Muscle of arm (tissue), 14 donors: ENCODE measurements at places on chromosomes 3 and 15. TPM values are rescaled to one million over a fixed set of nuclear protein-coding genes. Genes with fewer than 3 reads are reported as not detected.

- DNase-seq = peak; percentile 47
Measured at GRCh38 chr3:84980011-84980410, 21.2 kb downstream of the CADM2 start.

Gene IGF2BP2
- 46.7 TPM for polyA plus RNA-seq

DNA sequence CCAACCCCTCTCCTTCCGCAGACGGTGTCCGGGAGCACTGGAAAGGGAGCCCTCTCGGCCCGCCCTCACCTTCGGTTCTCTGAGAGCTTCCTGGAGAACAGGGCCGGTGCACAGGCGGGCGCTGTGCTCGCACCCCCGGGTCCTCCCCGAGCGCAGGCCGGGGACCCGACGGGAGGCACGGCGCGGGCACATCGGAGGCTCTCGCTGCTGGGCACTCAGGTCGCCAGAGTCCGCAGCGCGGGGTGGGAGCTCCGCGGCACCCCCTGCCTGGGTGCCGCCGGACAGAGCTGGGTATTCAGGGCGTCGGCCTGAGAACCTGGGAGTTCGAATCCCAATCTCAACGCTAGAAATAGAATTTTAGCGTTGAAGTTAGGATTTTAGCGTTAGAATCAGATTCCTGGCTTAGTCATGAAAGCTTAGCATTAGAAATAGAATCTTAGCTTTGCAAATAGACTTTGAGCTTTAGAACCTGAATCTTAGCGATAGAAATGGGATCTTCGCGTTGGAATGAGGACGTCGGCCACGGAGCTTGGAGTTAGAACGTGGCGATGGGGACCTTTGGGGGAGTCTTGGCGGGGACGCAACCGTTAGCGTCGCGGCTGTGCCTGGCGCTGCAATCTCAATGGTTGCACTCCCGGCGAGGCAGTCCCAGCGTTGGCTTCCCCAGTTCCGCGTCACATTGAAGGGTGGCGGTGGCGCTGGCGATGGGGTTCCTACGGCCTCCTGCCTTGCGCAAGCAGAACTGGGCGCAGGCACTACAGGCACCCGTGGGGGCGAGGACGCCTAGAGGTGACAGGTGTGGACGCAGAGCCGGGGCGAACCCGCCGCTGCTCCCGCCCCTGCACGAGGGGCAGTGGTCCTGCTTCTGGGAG lies 549 bp downstream of the TRH start:
- no peak for DNase-seq

DNA sequence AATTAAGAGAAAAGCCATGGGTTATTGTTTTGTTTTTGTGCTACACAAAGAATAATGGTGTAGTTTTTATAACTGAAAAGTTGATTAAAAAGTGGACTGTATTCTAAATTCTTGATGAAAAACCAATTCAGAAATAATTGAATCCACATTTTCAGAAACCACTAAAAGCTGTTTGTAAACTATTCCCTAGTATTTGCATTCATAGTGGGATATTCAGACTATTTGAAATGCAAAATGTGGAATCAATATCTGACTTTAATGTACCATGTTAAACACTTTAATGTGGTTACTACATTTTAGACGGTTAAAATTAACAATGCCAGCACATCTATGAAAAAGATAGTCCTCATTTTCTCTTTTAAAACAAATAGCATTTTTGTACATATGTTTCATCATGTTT lies 104.6 kb downstream of the ZIC4 start:
- no peak for DNase-seq

- peak; percentile 94 for DNase-seq
Measured at GRCh38 chr3:196081834-196082618, at the start of gene TFRC. TSS of gene TFRC (minus strand) at chr3:196082090. CDS start at chr3:196077099, 4,991 bp downstream.

Gene LIPH
- polyA plus RNA-seq = 3.6 TPM

Gene P2RY13
- 1.2 TPM for polyA plus RNA-seq

DNA sequence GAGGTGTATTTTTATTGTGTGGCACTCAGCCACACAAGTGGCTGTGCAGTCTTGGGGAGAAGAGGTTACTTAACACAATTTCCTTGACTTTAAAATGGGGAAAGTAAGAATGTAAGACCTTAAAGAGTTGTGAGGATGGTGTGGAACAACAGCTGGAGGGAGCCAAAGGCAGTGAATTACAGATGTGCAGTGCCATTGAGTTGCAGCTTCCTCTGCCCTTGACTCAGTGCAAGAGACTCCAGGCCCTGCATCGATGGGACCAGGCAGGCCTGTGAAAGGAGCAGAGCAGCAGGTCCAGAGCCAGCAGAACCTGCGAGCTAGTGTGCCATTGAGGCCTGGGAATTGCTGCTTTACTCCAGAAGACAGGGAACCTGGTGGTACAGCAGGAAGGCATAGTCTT lies 27.2 kb downstream of the EEFSEC start:
- DNase-seq = no peak

DNA sequence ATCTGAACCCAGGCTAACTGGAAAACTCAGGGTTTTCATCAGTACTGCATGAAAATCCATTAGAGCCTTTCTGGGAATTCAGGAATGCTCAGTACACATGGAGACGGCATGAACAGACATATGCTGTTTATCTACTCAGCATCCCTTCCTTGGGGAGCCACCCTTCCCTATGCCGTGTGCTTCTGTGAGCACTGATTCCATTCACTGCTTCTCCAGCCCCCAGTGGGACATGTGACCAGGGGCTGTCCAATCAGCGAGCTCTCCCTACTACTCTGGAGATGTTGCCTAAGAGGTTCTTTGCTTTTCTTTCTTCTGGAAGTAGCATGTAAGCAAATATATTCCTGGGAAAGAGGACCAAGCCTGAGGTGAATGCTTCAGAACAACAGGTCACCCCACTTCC lies 5.6 kb upstream of the PCOLCE2 start:
- DNase-seq = no peak

DNA sequence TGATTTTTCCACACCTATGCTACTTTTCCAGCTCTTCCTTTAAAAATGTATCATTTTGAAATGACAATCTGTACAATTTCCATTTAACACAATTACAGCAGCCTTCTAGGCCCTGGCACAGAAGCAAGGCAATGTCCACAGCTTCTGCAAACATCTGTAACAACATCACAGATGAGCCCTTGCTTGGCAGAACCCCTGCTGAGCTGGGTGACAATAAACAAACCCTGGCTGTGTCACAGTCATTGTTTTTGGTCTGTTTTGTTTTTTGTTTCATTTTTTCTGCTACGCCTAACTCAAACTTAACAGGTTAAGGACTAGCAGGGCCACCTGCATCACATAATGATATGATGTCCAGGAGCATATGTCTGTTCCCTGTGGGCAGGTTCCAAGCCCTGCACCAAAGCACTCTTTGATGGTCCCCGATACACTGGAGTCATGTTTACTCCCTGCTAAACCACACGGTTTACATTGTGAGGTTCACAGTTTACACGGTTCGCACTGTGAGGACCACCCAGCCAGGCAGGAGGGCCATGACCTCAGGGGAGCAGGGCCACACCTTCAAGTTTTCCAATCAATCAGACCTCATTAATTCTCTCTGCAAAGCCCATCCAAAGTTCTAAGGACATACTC lies 186.8 kb upstream of the CHRNA7 start:
- DNase-seq = no peak

Gene GOLGA8K
- polyA plus RNA-seq = not detected

Gene RETNLB
- not detected for polyA plus RNA-seq

GRCh38 chr3:4656059-4656458 lies 162.9 kb downstream of the ITPR1 start:
- DNase-seq = peak; percentile 64

DNA sequence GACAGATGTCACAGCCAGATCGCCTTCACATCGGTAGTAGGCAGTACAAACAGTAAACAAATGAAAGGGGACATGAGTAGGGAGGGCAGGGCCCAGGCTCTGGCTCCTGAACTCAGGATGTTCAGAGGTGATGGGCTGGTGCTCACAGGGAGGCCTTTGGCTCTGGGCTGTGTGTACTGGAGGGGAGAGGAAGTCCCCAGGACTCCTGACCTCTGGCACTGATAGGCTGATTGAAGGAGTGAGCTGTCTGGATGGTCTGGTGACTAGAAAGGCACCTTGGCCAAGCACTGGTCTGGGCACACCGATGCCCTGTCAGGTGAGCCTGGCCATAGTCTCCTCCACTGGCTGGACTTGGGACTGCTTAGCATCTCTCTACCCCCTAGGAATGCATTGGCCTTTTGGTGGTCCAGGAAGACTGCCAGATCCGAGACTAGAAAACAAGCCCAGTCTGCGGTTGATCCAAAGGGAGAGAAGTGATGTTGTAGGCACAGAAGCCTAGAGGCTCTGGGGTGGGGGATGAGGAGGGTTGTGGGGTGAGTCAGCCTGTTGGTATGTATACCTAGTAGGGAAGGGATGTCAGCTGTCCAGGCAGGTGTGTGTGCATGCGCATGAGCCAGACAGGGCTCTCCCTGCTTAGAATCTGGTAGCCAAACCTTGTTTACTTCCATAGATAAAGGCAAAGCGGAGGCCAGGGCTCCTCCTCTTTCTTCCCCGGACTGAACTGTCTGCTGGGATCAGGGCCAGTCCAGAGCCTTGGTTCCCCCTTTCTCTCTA lies 1.9 kb downstream of the SPINT1 start:
- no peak for DNase-seq

GRCh38 chr15:49622561-49622960 lies 1.7 kb downstream of the DTWD1 start:
- no peak for DNase-seq

- DNase-seq = no peak
Measured at GRCh38 chr15:60568301-60568742, 89.4 kb upstream of the ICE2 start.

- no peak for DNase-seq
Measured at GRCh38 chr3:110384601-110385000, 687.0 kb upstream of the NECTIN3 start.

Gene NPAP1
- polyA plus RNA-seq = 0.13 TPM

DNA sequence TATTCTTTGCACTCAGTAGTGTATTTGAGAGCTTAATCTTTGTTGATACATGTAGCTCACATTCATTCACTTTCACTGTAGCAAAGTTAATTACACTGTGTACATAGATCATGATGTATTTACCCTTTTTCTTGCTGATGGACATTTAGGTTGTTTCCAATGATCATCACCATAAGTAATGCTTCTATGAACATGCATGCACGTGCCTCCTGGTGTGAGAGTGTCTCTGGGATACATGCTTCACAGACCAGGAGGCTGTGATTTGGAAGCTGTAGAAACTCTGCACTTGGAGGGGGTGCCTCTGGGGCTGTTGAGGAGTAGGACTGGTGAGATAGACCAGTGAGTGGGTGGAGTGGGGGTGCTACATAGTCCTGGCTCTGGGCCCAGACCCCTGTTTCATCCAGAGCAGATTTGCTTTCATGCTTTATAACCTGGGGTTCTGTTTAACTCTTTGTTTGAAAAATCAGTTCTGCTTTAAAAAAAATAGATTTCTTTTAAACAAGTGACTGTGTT lies 18.2 kb upstream of the SMAD3 start:
- DNase-seq = no peak

GRCh38 chr15:36612063-36612788 lies 32.8 kb downstream of the CDIN1 start:
- DNase-seq = no peak

DNA sequence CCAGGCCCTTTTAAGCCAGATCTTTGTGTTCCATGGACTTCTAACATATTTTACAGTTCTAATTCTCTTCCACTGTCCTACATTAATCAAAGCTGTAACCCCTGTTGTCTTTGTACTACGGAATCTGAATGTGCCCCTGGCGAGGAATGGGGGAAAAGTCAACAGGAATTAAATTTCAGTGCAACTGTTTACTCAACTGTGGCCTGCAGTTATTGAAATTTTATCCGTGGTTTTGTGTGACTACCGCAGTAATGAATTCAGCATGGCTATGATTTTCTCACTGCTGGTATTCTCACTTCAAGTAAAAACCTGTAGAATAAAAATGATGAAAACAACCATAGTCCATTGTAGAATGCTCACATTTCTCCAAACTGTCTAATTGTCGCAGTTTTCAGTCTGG lies 388.0 kb downstream of the FOXP1 start:
- DNase-seq = no peak

Gene DUOXA1
- not detected for polyA plus RNA-seq

Gene C2CD4B
- 2.1 TPM for polyA plus RNA-seq

GRCh38 chr3:16079519-16079918 lies 95.0 kb upstream of the GALNT15 start:
- DNase-seq = no peak

- DNase-seq = no peak
Measured at GRCh38 chr3:175357758-175358157, 498.6 kb downstream of the NAALADL2 start.

Gene MTFMT
- 9.1 TPM for polyA plus RNA-seq

Gene MESP1
- 1.1 TPM for polyA plus RNA-seq

DNA sequence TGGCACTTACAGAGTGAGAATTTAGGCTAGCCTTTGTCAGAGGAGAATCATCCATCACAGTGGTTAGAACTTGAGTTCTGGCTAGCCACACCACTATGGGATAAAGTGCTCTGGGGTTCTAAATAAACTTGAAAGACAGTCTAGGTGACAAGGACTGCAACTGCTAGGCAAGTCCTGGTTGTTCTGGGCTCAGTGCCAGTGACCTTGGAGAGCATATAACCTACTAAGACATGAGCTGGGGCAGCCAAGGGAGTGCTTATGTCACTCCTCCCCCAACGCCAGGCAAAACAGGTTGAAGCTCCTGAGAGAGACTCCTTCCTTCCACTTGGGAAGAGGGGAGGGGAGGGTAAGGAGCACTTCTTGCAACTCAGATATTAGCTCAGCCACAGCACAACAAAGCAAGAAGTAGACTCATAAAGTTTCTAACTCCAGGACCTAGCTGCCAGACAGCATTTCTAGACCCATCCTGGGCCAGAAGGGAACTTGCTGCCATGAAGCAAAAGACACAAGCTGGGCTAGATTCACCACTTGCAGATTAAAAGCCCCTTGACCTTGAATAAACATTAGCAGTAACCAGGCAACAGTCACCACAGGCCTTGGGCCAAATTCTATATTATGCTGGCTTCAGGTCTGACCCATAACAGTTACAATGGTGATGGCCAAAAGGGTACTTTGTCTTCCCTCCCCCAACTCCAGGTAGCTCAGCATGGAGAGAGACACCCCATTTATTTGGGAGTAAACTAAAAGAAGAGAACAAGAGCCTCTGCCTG lies 963.7 kb downstream of the PLOD2 start:
- DNase-seq = no peak

Gene CFAP100
- not detected for polyA plus RNA-seq

- no peak for DNase-seq
Measured at GRCh38 chr15:58678683-58679082, 70.8 kb downstream of the ADAM10 start.

Gene INKA1
- 10.3 TPM for polyA plus RNA-seq
